SW480 (cell line): ENCODE measurements at places on chromosomes 5 and 9.

- DNase-seq, result no peak
Measured at GRCh38 chr5:3602785-3603502, 7.3 kb downstream of the IRX1 start.

- DNase-seq, result no peak
Measured at GRCh38 chr5:96377597-96377996, 55.5 kb downstream of the PCSK1 start.

GRCh38 chr9:72907421-72907820, 45.4 kb downstream of the ALDH1A1 start:
- no peak for DNase-seq

DNA sequence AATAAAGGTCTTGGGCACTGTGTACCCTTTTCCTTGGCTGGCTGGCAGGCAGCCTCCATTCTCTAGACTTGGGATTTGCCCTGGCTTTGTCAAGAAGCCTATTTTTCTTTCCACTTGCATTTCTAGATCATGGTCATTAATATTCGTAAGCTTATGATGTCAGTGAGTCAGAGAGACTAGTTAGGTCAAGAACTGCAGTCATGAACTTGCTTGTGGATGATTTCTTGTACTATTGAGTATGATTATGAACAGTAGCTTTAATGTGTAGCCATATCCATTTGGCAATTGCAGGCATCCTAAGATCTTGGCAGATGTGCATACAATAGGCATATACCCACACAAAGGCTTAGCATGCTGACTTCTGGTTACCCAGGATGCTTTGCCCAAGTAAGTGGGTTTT, 186.8 kb upstream of the CLINT1 start:
- DNase-seq, result no peak

- DNase-seq, result peak; percentile 50
Measured at GRCh38 chr9:127877566-127877998, at the start of gene AK1. Gene AK1 (minus strand): TSS chr9:127877675. CDS start chr9:127874617, 3,058 bp downstream.

DNA sequence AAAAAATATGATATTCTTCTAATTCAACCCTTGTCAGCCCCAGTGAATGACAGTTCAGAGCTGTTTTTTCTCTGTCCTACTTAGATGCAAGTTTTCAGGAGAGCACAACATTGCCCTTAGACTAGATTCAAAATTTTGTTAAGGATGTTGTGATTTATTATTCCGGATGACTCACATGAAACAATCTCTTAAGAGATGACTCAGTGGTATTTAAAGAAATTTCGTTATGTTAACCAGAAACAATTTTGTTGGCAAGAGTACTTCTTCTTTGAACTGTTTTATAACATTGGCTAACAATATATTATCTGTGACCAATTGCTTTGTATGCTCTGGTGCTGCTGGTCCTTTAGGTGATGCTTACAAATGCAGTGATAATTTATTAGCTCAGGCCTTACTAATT, 132.0 kb downstream of the IZUMO3 start:
- no peak for DNase-seq

DNA sequence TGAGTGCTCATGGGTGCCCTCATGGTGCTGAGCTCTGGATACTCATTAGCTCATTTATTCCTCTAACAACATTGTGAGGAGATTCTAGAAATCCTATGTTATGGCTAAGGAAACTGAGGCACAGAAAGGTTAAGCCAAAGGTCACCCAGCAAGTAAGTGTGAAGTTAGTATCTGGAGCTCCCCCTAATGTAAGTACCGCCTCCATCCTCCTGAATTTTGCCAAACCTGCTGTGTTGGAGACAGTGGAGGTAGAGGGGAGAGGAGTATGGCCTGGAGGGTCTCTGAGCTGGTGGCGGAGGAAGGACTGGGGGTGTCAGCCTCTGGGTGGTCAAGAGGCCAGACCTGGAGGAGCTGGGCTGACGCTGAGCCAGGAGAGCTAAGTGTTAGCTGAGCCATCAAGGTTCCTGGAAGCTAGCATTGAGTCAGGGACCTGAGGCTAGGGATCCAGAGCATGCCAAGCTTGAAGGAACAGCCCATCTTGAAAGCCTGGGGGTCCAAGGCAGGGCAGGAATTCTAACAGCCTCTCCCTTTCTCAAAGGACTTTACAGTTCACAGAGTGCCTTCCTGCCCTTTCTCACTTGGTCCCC, 114.8 kb downstream of the RGS3 start:
- no peak for DNase-seq

- no peak for DNase-seq
Measured at GRCh38 chr9:31671011-31671410, 713.4 kb upstream of the ACO1 start.

GRCh38 chr9:126372716-126373115, 46.1 kb downstream of the MVB12B start:
- DNase-seq, result no peak

- DNase-seq, result peak; percentile 49
Measured at GRCh38 chr9:121267689-121268597, at the start of gene GSN. Gene GSN (plus strand): TSS chr9:121268162. CDS start chr9:121301972, 33,810 bp downstream.

GRCh38 chr5:27706832-27707231, 668.4 kb upstream of the CDH9 start:
- no peak for DNase-seq

DNA sequence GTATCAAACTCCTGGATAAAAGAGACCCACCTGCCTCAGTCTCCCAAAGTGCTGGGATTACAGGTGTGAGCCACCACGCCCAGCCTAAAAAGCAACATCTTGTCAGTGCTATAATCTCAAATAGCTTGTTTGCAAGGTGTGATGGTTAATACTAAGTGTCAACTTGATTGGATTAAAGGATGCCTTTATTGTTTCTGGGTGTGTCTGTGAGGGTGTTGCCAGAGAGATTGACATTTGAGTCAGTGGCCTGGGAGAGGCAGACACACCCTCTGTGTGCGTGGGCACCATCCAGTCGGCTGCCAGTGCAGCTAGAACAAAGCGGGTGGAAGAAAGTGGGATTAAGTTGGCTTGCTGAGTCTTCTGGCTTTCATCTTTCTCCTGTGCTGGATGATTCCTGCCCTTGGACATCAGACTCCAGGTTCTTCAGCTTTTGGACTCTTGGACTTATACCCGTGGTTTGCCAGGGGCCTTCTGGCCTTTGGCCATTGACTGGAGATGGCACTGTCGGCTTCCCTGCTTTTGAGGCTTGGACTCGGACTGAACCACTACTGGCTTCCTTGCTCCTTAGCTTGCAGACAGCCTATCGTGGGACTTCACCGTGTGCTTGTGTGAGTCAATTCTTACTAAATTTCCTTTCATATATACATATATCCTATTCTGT, 28.1 kb downstream of the TARS1 start:
- DNase-seq, result peak; percentile 20

DNA sequence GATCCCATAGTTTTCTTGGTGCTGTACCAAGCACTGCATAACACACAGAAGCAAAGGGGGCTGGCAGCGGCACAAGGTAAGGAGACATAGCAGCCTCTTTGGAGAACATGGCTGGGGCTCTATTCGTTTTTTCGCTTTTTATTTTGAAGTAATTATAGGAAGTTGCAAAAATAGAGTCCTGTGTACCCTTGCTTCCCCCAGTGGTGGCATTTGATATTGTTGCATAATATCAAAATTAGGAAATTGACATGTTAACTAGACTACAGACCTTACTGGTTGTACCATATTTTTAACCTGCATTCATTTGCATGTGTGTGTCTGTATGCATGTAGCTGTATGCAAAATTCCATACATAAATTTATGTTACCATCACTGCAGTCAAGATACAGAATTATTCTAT, 6.6 kb upstream of the UBQLN1 start:
- DNase-seq, result no peak

DNA sequence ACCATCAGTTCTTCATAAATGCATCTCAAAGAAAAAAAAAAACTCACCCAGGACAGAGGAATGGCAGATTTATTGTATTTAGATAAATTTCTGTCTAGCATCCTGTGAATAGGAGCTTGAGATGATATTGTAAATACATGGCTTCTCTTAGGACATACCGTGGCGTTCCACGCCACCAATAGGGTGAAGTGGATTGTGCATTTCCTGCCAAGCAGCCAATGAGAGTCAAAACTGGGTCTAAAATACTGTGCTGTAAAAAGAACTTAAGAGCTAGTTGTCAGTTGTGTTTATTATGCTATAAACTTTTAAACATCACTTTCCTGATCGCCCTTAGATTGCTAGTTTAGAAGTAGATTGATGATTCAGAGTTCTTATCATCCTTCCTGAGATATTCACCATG, 20.9 kb upstream of the TRPM6 start:
- no peak for DNase-seq

- peak; percentile 12 for DNase-seq
Measured at GRCh38 chr9:1761807-1762206, 253.3 kb upstream of the SMARCA2 start.
